Breast epithelium (tissue), 4 donors: ENCODE measurements at places on chromosomes 1 and 21.
A peak's percentile ranks its signal among the peaks of the same experiment; 100 is the strongest.

DNA sequence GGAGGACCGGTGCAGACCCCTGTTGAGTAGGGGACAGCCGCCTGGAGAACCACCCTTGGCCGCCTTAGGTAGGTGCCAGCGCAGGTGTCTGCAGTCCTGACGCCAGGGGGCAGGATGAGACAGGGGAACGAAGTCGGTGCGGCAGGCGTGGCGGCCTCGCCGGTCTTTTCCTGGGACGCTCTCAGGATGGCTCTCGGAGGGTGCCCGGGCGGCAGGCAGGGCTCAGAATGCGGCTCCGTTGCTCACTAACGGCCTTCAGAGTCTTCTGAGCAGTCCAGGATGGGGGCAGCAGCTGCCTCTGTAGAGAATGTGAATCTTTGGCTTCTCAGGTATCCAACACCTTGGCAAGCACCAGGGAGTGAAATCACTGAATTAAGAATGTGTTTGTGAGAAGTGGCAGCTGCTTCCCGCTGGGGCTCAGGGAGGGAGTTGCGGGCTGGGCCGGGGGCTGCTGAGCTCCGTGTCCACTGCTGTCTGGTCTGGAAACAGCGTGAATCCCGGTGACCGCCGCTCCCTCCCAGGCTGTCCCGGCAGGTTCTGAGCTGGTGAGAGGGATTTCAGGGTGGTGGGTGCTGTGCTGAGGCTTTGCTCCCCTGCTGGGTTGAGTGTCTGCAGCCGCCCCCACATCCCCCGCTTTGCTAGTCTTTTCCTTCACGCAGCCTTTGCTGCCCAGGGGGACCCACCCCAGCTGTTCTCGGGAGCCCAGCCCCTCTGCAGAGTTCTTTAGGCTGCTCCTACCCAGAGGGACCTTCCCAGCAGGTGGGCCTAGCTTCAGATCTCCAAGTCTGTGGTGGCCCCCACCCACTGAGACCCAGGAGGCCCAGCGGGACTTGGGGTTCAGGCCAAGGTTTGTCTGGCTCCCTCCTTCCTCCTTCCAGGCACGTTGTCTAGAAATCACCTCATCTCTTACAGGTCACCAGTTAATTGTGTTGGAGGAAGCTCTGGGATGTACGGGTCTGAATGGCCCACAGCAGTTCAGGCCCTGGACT lies 11.1 kb upstream of the C1orf174 start:
- DNase-seq, result peak; percentile 69

- DNase-seq, result no peak
Observed at GRCh38 chr1:84344286-84344685, 42.8 kb downstream of the SAMD13 start.

GRCh38 chr1:28241638-28242241 lies 5.8 kb downstream of the ATP5IF1 start:
- no peak for DNase-seq

- DNase-seq, result peak; percentile 78
Observed at GRCh38 chr21:45136927-45137611, 62.7 kb downstream of the ADARB1 start.

DNA sequence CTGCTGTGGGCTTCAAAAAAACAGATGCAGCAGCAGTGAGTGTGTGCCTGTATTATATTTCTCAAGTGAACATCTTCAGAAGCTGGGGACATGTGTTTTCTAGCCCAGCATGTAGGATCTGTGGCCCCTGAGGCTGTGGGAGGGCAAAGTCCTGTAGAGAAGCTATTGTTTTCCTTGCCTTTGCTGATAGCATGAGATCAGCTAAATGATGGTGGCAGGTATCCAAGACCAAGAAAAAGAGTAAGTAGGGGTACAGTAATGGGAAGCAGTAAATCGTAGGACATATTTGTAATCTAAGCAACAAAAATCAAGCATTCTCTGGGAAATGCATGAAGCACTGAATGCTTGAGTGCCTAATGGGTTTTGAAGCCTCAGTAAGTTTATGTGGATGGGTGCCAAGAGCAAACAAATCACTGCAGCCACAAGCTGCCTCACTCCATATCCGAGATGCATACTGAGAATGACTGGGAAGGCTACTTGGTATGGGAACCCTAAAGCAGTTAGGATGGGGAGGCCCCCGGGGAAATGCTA lies 98.3 kb downstream of the CD58 start:
- DNase-seq, result no peak

DNA sequence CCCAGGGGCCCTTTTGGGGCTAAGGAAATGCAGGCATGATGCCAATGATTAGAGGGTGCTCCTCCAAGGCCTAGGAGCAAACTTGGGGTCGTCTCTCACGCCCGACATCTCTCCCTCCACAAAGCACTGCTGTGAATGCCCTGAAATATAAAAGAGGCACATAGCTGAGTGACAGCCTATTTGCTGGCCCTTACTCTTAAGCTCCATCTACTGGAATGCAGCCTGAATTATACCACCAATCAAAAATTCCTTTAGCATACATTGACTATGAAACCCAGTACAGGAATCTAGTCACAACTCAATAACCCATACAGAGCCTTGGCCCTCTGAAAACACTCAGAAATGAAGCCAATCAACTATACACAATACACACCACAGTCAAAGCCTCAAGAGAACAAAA lies 105.5 kb downstream of the LRIG2 start:
- DNase-seq, result no peak

DNA sequence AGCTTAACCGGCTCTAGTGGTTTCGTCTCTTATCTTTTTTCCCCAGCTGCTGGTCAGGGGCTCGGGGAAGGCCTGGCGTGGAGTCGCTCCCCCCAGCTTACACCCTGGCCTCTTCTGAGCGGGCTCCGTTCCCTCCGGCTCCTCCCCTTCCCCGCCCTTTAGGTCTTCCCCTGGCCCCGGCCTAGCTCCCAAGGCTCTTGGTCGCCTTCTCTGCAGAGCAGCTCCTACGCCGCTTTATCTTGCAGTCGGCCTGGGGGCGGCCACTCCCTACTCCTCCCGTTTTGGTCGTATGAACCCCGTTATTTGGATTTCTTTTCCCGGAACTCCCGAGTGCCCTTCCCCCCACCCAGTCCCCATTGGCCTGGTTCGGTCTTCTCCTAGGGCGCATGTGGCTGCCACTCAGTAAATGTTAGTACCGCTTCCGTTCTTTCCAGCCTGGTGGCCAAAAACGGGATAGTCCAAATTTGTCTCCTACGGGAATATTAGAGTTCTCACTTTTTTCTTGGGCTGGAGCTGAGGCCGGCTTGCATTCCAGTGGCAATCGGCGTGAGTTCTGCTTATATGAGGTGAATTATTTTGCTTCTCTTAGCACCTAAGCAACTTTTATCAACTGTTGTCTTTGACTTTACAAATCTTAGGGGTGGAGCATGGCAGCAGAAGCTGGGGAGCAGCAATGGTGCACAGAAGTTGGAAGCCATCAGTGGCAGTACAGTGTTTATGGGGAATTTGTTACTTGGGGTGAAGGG lies 467 bp downstream of the THRAP3 start:
- peak; percentile 73 for DNase-seq

DNA sequence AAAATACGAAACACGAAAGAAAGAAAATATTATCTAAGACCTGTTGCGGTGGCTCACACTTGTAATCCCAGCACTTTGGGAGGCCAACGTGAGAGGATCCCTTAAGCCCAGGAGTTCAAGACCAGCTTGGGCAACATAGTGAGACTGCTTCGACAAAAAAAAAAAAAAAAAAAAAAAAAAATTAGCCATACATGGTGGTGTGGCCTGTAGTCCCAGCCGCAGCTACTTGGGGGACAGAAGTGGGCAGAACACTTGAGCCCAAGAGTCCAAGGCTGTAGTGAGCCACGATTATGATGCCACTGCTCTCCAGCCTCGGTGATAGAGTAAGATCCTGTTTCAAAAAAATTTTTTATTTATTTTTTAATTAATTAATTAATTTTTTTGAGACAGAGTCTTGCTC lies 1.5 kb upstream of the RAB13 start:
- no peak for DNase-seq

DNA sequence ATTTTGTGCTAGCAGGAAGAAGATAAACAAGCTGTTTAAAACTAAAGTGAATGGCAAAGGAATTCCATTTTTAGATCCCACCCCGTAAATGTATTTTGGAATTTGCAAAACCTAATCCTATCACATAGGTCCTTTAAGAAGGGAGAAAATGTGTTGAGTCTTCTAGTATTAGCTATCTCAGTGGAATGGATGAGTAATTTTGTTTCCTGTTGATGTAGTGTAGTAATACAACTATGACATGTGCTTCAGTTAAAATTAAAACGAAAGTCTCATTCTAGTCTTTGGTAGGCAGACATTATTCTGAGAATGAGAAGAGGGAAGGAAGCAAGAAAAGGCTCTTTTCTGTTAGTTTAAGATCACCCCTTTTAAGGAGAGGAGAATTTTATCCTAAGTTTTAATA lies 265.9 kb upstream of the C1orf105 start:
- DNase-seq, result no peak

GRCh38 chr1:164605254-164606091 lies 46.5 kb downstream of the PBX1 start:
- DNase-seq, result no peak

DNA sequence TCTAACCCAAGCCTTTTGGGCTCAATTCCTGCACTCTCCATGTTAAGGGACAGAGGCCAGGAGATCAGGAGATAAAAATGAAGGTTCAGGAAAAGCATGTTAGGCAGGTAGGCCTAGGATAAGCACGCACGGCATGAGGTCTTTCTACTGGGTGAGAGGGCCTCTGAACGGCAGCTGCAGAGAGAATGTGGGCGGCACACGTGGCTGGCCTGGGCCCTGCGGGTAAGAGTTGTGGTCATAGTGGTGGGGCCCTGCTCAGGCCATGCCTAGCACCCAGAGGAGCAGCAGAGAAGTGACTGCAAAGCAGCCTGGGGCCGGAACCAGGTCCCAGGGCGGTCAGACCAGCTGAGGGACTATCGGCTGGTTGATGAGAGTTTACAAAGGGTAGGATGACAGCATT lies 7.5 kb upstream of the FOXO6 start:
- DNase-seq, result peak; percentile 84

- no peak for DNase-seq
Observed at GRCh38 chr1:200838676-200839445, 33.9 kb upstream of the GPR25 start.

DNA sequence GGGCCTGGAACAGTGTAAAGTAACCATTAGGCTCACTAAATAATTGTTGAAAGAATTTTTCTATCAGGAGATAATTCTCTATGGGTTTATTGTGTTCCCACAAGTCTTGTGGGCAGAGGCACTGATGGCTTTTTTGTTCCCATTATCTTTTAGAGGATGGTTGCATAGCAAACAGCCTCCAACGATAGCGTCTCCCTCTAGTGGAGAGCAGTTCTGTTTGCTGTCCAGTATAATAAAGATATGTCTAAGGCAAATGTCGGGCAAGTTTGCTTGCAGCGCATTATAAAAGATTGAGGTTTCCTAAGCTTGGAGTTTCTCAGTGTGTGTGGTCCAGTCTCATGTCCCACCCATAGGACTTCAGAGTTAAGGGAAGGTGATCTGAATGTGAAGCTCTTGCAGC lies 1.3 kb upstream of the SLC6A17 start:
- DNase-seq, result no peak

DNA sequence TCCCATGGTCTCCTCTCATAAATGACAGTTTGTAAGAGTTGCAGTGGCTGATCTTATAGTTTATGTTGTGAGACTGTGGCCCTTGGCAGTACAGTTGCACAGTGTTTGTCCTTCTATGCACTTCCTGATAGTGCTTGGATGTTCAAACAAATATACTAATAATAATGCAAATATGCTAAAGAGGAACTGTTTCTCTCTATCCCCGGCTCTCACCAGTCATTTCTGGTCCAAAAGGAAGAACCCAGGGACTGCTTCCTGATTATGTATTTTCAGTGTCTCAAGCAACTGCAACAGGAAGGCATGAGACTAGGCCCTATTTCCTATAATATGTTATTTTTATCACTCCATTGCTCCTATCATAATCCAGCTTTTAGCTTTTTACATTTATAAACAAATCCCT lies 17.0 kb upstream of the SUCO start:
- DNase-seq, result no peak

DNA sequence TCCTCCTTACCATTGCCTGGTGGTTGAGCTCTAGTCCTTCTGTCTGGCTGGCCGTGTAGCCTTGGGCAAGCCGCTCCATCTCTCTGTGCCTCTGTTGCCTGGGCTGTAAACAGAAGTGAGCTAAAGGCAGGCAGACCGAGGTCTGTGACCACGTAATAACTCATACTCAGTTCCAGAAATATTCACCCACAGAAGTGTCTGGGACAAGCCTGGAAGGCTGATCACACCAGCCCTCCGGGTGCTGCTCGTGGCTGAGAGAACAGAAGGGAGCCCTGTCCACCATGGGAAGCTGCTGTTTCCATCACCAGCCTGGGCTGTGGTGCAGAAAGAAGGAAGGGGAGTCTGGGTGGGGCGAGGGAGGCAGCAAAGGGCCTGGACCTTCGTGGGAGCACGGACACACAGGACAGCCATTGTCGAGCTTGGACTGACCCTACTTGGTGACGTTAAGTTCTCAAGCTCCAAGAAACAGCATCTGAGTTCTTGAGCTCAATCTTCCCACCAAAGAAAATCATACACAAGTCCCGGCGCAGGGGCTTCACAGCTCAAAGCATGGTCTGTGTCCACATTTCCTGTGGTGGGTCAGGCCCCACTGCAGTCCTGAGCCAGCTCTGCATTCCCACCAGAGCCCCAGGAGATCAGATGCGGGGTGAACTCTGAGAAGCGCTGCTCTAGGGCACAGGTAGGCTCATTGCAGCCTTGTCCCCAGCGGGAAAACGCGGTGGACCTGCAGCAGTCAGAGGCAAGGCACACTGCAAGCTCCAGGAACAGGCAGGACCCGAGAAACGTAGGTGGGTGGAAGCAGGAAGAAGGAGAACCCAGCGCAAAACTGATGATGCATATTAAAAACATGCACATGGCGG lies 61.8 kb downstream of the RUNX3 start:
- no peak for DNase-seq

- DNase-seq, result no peak
Observed at GRCh38 chr1:80769208-80769750, 1031.5 kb upstream of the ADGRL2 start.
